ENCODE measurements at places on chromosomes 6 and 20.

DNA sequence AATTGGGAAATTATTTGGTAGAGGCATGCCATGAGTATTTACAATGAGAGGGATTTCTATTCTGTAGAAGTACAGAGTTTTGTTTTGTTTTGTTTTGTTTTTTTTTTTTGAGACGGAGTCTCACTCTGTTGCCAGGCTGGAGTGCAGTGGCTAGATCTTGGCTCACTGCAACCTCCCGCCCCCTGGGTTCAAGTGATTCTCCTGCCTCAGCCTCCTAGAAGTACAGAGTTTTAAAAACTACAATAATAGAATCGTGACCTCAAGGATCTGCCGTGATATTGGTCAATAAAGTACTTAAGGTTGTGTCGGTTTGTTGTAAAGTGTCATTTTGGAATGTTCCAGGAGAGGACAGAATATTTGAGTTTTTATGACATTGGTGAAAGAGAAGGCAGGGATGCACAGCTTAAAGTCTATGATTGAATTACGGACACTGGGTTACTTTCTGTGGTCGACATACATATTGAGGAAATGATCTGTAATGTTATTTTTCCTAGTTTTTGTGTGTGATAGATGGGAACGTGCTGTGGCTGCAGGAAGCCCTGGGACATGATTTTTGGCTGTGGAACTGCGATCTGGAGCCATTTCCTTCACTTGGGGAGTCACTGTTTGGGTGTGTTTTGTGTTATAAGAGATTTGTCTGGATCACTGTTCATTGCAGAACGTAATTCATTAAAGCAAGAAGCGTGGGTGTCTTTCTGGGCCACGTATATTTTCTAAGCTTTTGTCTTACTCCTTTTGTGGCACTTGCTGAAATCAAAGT, 59.6 kb downstream of the TIAM2 start:
- no peak for DNase-seq

DNA sequence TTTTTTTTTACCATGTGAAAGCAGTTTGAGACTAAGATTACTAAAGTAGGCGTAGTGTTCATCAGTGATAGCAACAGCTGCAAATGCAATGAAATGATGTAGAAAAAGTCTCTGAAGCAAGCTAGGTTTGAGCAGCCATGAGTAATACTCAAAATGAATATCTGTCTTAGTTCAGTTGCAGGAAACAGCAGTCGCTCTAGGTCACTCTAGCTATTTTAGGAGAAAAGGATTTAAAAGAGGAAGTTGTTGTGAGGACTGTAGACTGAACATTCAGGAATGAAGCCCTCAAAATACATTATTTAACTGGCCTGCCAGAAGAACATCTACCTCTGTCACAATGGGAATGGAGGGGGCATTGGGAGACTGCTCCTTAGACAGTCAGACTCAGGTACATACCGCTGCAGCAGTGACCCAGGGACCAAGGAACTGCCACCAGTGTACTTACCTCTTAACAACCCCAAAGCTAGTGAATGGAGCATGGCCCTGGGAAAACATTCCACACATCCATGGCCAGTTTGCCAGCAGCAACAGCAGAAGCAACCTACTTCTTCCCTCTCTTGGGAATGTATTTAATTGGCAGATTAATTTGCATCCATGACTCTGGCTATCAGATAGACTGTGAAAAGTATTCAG, 243.0 kb upstream of the KHDRBS2 start:
- no peak for DNase-seq

DNA sequence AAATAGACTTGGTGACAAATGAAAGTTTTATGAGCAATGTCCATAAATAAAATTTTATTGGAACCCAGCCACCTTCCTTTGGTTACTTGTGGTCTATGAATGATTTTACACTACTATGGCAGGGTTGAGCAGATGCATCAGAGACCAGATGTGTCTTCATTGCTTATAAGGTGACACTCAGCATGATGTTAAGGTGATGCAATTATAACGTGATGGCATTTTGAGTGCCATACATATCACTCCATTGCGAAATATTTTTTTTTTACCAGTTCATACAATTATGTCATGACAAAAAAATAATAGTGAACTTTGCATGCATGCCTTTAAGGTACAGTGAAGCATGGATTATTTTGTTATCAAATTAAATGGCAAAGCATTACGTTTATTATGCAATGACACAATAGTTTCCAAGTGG, 96.0 kb downstream of the ADTRP start:
- no peak for DNase-seq

GRCh38 chr20:19453410-19453809, 241.0 kb downstream of the SLC24A3 start:
- no peak for DNase-seq

DNA sequence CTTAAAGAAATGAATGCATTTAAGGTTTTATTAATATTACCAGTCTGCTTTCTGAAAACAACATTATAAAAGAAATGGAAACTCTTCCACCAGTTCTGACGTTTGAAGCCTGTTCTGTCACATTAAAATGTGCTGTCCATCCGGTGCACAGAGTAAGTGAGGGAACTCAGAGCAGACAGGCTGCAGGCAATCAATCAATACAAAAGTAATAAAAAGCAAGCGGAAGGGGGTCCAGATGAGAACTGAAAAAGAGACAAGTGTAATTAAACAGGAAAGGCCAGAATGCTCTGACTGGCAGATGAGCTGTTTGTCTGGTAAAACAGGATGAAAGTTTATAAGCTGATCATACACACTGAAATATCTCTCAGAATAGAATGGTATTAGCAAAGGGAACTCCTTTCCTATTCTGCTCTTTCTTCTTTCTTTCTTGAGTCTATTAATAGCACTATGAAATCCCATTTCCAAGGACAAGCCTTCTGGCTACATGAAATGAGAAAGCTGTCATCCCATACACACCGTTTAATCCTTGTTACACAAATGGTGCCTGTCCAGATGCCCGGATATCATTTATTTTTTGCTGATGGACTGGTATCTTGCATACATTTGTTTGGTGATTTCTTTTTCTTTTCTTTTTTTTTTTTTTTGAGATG, 94.3 kb downstream of the RAMACL start:
- no peak for DNase-seq

GRCh38 chr6:167703781-167704180, 122.9 kb upstream of the AFDN start:
- no peak for DNase-seq
